ENCODE measurements at places on chromosomes 4 and X.
A peak's percentile ranks its signal among the peaks of the same experiment; 100 is the strongest.

DNA sequence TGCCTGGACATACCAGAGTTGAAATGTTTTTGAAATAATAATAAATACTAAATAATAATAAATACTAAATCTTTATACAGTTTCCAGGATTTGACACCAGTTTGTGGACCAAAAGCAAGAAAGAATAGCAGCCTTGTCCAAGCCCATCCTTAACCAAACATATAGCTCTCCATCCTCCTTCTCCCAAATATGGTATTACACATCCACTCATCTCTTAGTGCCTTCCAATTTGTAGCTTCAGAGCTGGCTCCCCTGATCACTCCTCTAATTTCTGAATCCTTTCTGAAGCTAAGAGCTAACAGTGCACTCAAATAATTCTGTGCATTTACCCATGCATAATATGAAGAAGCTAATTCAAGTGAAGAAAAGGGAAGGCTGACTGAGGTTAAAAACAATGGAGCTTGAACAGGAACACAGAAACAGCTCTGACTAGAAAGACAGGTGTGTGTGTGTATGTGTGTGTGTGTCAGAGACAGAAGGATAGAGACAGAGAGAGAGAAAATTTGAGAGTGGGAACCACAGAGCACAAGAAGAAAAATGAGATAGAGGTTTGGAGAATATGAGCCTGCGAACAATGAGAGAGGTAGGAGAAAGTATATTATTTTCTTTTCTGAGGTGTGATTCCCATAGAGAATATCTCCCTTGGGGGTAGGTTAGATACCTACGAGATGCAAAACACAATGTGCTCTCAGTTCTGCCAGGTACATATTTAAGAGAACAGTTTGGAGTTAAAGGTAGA, 123.5 kb downstream of the CAMK2D start:
- DNase-seq: no peak

- DNase-seq: peak; percentile 13
Observed at GRCh38 chr4:52244848-52245247, 193.7 kb downstream of the SPATA18 start.

GRCh38 chrX:44291468-44292092, 51.9 kb downstream of the EFHC2 start:
- no peak for DNase-seq

DNA sequence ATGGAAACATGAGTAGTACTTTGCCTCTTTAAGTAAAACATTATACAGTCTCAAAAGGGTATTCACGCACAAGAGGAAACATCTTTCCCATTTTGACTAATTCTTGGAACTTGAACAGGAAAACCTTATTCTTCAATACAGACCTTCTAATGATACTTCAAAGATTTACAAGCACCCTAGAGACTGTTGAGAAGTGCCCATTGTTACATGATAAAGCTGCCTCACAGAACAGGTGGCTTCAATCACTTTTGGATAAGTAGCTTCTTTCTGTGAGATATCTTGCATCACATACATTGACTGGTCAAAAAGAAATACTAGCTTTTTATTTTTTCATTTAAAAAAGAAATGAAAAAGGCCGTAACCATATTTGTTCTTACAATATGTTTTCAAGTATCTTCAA, 219.4 kb downstream of the EPHA5 start:
- DNase-seq: no peak

DNA sequence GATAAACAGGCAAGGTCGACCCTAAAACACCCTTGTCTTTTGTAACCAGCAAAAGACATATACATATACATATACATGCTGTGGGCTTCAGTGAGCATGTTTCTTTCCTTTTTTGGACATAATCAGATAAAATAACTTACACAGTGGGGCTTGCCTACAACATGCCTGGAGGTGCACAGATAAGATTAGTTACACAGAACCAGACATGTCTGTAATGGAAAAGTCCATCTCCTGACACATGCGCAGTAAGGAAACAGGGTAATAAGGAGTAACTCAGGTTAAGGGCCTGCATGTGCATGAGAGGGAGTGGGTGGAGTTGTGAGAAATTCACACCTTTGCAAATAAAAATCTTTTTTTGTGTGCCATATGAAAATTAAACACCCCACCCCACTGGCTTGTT, 3.4 kb downstream of the UGT2A1 start:
- DNase-seq: no peak

GRCh38 chr4:13903061-13903460, 275.5 kb upstream of the BOD1L1 start:
- DNase-seq: no peak

- DNase-seq: peak; percentile 41
Observed at GRCh38 chr4:14787894-14788293, 214.4 kb upstream of the CPEB2 start.

DNA sequence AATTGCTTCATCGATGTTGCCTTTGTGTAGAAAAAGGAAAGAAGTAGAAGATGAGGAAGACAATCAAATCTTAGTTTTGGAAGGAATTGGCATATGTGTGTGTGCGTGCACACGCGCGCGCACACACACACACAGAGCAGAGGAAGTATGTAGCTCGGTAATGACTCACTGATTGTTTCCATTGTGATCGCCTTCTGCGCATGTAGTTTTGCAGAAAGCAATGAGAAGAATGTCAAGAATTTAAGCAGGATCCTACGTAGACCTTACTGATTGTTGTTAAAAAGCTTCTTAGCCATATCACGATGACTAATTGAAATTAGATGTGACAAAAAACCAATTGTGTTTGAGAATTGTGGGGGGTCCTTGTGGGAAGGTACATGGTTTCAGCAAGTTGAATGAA, 12.8 kb upstream of the LIMCH1 start:
- DNase-seq: peak; percentile 69

DNA sequence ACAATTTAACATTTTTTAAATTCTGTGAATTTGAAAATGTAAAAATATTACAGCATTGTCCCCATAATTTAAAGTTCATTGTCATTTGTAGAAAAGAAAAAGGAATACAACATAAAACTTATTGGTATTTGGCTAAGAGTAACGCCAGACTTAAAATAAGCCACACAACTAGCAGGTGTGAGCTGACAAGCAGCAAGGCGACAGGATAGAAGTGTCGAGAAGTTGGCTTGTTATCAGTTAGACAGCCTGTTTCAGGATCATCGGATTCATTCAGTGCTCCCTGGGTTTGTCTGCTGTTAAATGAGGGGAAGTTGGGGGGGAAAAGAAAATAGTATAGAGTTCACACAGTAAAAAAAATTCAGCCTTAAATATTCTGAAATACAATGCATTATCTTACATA, 393.6 kb downstream of the IL15 start:
- no peak for DNase-seq

DNA sequence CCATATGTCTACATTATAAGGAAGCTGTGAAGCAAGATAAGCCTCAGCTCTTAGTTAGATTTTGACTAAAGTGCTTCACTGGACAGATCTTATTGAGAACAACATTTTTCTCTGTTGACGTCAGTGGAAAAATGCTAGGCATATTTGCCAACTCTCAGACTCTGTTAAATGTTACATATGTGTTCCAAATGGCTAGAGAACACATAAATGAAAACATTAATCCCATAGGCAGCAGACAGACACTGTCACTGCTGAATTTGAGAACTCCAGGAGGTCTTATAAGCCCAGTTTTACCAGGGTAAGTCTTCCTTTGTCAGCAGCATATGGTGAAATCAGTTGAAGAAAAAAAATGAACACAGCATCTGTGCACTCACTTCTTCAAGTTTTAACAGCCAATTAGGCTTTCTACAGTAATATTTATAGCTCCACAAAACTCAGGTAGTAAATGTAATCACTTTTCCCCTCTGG, 186.9 kb downstream of the CAMK2D start:
- DNase-seq: peak; percentile 32

DNA sequence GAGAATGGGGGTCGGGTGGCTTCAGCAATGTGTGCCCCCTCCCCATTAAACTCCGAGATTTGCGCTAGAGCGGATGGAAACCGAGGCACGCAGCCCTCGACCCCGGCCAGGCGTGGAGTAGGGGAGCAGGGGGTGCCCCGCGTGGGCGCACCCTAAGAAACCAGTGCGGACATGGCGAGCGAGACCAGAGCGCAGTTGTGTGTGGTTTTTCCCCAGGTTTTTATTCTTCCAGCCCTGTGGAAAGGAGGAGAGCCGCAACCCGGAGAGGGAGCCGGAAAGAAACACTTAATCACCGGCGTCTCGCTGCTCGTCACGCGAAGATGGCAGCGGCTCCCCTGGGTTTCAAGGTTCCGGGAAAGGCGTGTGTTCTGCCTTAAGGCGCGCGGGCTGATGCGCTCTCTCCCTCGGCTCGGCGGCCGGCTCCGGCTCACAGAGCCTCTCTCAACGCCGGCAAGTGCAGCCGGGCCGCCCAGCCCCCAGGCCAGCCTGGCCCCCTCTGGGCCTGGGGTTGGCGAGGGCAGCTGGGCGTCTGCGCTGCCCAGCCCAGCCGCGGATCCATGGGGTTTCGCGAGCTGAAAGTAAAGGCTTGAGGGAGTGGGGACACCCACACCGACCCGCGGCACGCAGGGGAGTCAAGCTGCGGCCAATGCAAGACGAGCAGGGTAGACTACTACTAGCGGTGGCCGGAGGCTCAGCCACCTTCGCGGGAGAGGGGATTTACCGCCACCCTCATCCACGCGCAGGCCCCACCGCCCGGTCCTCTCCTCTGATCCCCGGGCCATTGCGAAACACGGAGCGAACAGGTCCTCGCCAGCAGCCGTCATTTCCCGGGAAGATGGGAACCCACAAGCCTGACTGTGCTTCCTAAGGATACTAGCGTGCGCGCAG, 74.0 kb upstream of the BCOR start:
- peak; percentile 44 for DNase-seq

DNA sequence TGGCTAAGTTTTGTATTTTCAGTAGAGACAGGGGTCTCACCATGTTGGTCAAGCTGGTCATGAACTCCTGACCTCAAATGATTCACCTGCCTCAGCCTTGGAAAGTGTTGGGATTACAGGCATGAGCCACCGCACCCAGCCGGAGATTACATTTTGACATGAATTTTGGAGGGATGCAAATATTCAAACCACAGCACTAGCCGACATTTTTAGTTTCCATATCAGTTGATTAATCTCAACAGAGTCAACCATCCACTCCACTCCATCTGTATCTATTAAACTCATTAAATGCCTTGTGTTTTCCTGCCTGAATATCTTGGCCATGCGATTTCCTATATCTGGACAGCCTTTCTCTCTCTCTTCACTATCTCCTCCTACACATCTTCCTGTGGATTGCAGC, 64.1 kb upstream of the PDGFRA start:
- no peak for DNase-seq

GRCh38 chrX:113136836-113137235, 296.2 kb upstream of the AMOT start:
- DNase-seq: no peak

GRCh38 chr4:130478406-130478805, 1382.5 kb downstream of the C4orf33 start:
- DNase-seq: peak; percentile 75

DNA sequence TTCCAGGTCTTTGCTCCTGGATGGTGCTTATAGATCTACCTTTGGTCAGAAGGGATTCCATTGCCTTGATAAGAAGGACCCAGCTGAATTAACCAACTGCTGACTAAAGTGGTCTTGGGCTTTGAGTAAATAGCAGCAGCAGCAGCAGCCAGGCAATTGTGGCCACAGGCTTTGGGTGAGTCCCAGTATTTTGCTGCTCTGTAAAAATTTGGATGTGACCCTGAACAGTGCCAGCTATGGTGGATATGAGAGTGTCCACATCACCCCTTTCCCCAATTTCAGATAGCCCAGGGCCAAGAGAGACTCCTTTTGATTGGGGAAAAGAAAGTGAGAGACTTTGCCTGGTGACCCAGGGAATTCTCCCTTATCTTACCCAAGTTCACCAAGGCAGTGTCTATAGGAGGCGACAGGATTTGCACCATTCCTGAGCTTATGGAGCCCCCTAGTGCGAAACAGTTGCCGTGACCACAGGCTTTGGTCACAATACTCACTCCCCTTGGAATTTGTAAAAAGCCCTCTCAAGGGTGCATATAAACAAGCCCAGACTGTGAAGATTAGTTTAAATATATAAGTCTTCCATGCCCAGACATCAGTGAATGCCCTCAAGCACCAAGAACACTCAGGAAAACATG, 518.0 kb downstream of the TMA16 start:
- peak; percentile 66 for DNase-seq

DNA sequence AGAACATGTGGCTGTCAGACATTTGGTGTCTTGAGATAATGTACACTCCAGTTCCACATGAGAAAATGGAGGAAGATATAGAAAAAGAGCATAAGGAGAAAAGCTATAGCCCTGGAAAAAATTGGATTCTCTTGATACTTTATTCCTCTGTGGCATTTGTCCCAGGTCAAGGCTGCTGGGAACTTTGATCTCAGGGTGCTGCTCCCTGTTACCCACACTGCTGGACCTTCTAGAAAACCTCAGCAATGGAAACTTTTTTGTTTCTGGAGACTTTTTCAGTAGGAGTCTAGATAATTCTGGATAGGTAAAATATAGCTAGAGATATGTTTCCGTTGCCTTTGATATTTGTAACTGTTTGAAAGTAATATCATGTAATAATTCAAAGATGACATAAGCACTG, 11.1 kb downstream of the ADH1C start:
- no peak for DNase-seq

Measured in MCF 10A (cell line).